ENCODE measurements at places on chromosomes 3 and 15. TPM values are rescaled to one million over a fixed set of nuclear protein-coding genes. Genes with fewer than 3 reads are reported as not detected.

DNA sequence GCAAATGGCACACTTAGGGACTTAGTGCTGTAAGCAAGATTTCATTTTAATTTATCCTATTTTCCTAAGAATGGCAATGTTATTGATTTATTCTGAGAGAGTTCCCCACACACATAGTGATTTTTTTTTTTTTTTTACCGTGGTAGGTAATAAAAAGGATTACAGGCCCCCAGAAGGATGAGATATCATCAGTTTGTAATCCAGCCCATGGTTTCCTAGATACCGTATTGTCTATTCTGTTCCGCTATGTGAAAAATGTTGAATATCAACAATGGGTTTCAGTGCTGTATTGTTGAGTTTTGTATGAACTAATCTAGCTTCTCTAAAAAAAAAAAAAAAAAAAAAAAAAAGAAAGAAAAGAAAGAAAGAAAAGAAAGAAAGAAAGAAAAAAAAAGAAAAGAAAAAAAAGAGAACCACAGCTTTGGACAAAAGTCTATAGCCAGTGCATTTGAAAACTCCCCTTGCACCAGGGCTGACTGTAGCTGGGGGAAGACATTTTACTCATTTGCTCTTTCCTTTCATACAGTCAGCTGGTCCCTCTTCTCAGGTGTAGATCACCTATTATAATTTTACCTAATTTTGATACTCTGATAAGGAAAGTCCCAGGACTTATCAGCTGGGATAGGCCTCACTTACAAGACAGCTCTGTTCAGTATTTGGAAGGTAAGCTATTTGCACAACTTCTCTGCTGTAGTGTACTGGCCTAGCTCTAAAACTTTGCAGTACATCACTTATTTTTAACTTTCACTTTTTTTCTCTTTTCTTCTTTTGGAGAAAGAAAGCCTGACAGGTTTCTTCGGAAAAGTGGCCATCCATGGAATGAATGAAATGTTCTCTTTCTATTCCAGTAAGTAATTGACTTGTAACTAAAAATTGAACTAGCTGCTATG is 101.4 kb upstream of the SOX2 start:
- no peak overlapping the region for H3K4me3 ChIP-seq
- no peak for DNase-seq
- no peaks in the 10 kb centered on the region for H3K4me1 ChIP-seq
- no peaks in the 10 kb centered on the region for H3K36me3 ChIP-seq

- peak; percentile 89 for DNase-seq
- peaks cover 87% of the 10 kb centered on the region for H3K36me3 ChIP-seq
- no peaks in the 10 kb centered on the region for H3K27me3 ChIP-seq
- no peak overlapping the region for H3K27ac ChIP-seq
Measured at GRCh38 chr3:51637941-51638471, 33.0 kb upstream of the TEX264 start.

DNA sequence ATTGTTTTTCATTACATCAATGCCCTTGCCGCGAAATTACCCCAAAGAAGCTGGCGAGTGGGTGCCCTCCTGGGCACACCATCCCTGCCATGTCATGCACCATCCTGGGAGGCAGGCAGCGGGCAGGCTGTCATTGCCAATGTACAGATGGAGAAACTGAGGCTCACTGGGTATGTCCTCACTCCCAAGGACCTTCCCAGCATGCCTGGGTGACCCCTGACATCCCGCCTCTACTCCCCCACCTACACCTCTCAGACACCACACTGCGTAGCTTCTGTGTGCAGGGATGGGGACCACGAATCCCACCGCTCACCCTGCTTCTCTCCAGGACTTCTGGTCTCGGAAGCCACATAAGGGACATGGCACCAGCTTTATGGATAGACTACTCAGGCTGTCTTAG is 41.0 kb upstream of the SLC41A3 start:
- DNase-seq = peak; percentile 28
- H3K27me3 ChIP-seq = no peaks in the 10 kb centered on the region
- no peaks in the 10 kb centered on the region for H3K4me1 ChIP-seq

- no peak overlapping the region for H3K27ac ChIP-seq
- no peaks in the 10 kb centered on the region for H3K4me1 ChIP-seq
- H3K27me3 ChIP-seq = no peaks in the 10 kb centered on the region
- no peaks in the 10 kb centered on the region for H3K36me3 ChIP-seq
Measured at GRCh38 chr3:145719114-145719513, 441.9 kb downstream of the PLOD2 start.

- H3K4me3 ChIP-seq = no peak overlapping the region
- no peak overlapping the region for H3K27ac ChIP-seq
- no peak for DNase-seq
- H3K4me1 ChIP-seq = no peaks in the 10 kb centered on the region
- no peaks in the 10 kb centered on the region for H3K36me3 ChIP-seq
Measured at GRCh38 chr15:74300057-74300795, 64.1 kb downstream of the CCDC33 start.

GRCh38 chr15:26590676-26591075 is 182.2 kb downstream of the GABRB3 start:
- DNase-seq = no peak
- peaks cover 28% of the 10 kb centered on the region for H3K36me3 ChIP-seq
- no peak overlapping the region for H3K27ac ChIP-seq
- peaks cover 10% of the 10 kb centered on the region for H3K4me1 ChIP-seq
- no peaks in the 10 kb centered on the region for H3K27me3 ChIP-seq
- no peak overlapping the region for H3K4me3 ChIP-seq

The ADGRG7 gene
- total RNA-seq = 0.63 TPM

The TERC gene
- 8.6 TPM for total RNA-seq

- H3K36me3 ChIP-seq = no peaks in the 10 kb centered on the region
- H3K27me3 ChIP-seq = no peaks in the 10 kb centered on the region
- H3K4me1 ChIP-seq = no peaks in the 10 kb centered on the region
- peak; percentile 87 for DNase-seq
- no peak overlapping the region for H3K27ac ChIP-seq
- no peak overlapping the region for H3K4me3 ChIP-seq
Measured at GRCh38 chr3:42518800-42519567, 16.5 kb downstream of the VIPR1 start.

GRCh38 chr3:69967156-69967555 is 32.4 kb upstream of the SAMMSON start:
- DNase-seq = no peak
- no peaks in the 10 kb centered on the region for H3K27me3 ChIP-seq
- no peaks in the 10 kb centered on the region for H3K4me1 ChIP-seq
- no peaks in the 10 kb centered on the region for H3K36me3 ChIP-seq

DNA sequence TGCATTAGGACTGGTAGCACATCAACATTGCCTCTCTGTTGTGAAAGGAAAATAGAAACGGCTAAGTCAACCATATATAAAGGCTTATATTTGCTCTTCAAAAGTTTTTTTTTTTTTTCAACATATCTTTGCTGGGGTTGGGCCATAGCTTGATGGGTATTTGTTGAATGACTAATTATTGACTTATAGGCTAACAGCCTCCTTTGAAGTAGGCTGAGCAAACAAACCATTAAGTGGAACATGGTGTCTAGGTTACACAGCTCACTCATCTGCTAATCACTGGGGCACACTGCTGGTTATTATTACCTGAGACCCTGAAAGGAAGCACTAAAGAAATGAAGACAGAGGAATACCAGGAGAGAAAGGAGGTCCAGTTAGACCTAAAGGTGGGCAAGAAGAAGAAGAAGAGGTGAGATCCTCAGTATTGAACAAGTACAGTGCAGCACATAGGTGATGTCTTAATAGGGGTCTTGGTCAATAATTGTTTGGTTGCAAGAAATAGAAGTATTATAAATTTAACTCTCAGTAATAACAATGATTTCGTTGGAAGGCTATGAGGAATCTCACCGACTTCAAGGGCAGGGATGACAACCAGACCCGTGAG is 139.4 kb downstream of the RPLP1 start:
- peak overlapping the region; percentile 44 for H3K4me3 ChIP-seq
- peaks cover 27% of the 10 kb centered on the region for H3K4me1 ChIP-seq
- H3K27ac ChIP-seq = no peak overlapping the region

The LRRIQ4 gene
- 0.11 TPM for total RNA-seq

The SPESP1 gene
- not detected for total RNA-seq

GRCh38 chr3:63450634-63451363 is 172.7 kb downstream of the SYNPR start:
- H3K27me3 ChIP-seq = peaks cover 25% of the 10 kb centered on the region
- no peaks in the 10 kb centered on the region for H3K36me3 ChIP-seq
- peaks cover 2% of the 10 kb centered on the region for H3K4me1 ChIP-seq
- H3K27ac ChIP-seq = no peak overlapping the region
- DNase-seq = no peak

DNA sequence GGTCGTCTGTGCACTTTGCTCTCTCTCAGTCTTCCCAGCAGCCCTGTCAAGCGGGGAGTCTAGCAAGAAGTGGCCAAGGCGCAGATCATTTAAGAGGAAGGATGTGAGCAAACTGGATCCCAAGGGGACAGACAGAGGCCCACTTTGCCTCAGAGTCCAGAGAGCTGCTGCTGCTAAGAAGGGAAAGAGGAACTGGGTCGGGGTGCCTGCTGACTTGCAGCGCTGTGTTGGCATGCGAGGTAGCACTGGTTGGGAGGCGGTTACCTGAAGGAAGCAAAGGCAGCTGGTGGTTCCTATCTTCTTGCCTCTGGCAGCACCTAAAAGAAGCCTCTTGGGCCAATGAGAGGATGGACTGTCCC is 28.1 kb downstream of the SMAD3 start:
- no peak for DNase-seq
- H3K27ac ChIP-seq = no peak overlapping the region
- no peaks in the 10 kb centered on the region for H3K27me3 ChIP-seq
- H3K4me1 ChIP-seq = peaks cover 35% of the 10 kb centered on the region
- no peak overlapping the region for H3K4me3 ChIP-seq

GRCh38 chr3:86661817-86662216 is 329.1 kb downstream of the VGLL3 start:
- H3K4me3 ChIP-seq = no peak overlapping the region
- no peaks in the 10 kb centered on the region for H3K4me1 ChIP-seq
- no peaks in the 10 kb centered on the region for H3K36me3 ChIP-seq
- H3K27ac ChIP-seq = no peak overlapping the region
- no peaks in the 10 kb centered on the region for H3K27me3 ChIP-seq

DNA sequence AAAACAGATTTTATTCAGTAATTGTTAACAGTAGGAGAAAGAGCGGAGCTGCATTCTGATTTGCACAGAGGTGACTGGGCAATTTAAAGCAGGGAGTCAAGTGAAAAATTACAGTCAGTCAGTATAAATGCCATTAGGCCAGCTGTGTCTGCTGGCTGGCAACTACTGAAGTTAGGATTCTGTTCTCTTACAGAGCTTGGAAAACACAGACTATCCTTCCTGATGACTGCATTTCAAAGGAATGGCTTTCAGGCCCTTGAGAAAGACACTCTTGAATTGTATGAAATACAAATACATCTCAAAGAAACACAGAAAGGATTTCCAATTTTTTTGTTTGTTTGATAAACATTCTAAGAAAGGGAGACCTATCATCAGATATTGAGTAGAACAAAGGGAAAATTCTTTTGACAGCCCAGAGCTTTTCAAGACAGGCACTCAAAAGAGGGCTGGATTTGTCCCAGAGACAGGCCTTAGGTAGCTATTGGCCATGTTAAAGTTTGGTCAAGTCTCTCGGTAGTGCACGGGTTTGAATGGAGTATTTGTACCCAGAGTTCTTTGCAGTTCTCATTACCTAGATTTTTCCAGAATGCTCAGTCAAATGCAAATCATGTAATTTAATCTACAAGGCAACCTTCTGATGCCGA is 551.2 kb upstream of the CCDC54 start:
- no peaks in the 10 kb centered on the region for H3K36me3 ChIP-seq
- H3K27me3 ChIP-seq = no peaks in the 10 kb centered on the region
- no peak overlapping the region for H3K4me3 ChIP-seq
- peak overlapping the region; percentile 5 for H3K27ac ChIP-seq
- no peak for DNase-seq
- peaks cover 16% of the 10 kb centered on the region for H3K4me1 ChIP-seq

The FBXW12 gene
- 0.55 TPM for total RNA-seq

GRCh38 chr3:185943760-185944106 is 5.9 kb upstream of the TRA2B start:
- no peak for DNase-seq
- H3K27me3 ChIP-seq = no peaks in the 10 kb centered on the region
- no peaks in the 10 kb centered on the region for H3K36me3 ChIP-seq
- no peak overlapping the region for H3K4me3 ChIP-seq
- H3K4me1 ChIP-seq = peaks cover 3% of the 10 kb centered on the region

DNA sequence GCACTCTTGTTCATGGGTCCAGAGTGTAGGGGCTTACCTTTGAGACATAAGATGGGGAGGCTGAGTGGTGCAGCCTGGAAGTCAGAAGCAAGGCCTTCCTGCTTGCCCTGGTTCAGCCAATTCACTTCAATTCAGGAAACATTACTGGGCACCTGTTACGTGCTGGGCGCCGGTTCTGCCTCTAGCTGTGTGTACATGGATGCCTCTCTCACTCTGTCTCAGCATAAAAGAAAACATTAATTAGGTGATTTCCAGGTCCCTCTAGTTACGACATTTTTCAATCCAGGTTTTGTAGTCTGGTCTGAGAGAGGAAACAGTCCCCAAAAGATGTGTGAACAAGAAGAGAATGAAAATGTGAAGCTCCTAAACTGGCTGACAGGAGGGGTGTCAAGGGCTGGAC is 1.2 kb downstream of the RTP1 start:
- DNase-seq = no peak
- H3K27ac ChIP-seq = no peak overlapping the region
- no peak overlapping the region for H3K4me3 ChIP-seq
- H3K27me3 ChIP-seq = no peaks in the 10 kb centered on the region
- H3K36me3 ChIP-seq = no peaks in the 10 kb centered on the region

DNA sequence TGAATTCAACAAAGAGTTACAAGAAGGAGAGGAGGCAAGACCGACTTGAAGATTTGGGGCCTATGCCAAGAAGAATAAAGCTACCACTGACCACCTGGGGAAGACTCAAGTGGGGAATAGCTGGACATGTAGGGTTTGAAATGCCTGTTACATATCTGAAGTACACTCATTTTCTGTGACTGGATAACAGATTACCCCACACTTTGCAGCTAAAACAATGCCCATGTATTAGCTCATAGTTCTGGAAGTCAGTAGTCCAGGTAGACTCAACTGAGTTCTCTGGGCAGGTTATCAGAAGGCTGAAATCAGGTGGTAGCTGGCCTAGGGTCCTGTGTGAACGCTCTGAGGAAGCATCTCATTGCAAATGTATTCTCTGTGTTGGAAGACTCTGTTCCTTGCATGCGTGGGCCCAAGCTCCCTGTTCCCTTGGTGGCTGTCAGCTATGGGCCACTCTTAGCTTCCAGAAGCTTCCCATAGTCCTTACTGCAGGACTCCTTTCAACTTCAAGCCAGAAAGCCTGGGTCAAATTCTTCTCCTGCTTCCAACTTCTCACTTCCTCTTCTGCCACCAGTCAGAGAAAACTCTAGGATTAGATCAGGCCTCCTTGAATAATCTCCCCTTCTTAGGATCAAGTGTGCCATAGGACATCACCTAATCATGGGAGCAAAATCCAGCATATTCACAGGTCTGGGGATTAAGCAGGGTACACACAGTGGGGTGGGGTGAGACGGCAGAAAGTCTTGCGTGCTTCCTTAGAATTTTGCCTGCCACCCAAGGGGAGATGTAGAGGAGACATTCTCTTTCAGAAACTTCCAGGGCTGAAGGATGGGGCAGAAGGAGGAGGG is 187.8 kb downstream of the SHQ1 start:
- no peaks in the 10 kb centered on the region for H3K27me3 ChIP-seq
- no peaks in the 10 kb centered on the region for H3K36me3 ChIP-seq
- no peaks in the 10 kb centered on the region for H3K4me1 ChIP-seq
- DNase-seq = no peak

GRCh38 chr15:70586241-70586640 is 177.1 kb downstream of the UACA start:
- peaks cover 10% of the 10 kb centered on the region for H3K27me3 ChIP-seq
- no peak overlapping the region for H3K4me3 ChIP-seq
- peaks cover 6% of the 10 kb centered on the region for H3K4me1 ChIP-seq
- no peak overlapping the region for H3K27ac ChIP-seq
- H3K36me3 ChIP-seq = no peaks in the 10 kb centered on the region

GRCh38 chr15:78981532-78982313 is 36.9 kb upstream of the CTSH start:
- H3K27ac ChIP-seq = no peak overlapping the region
- H3K36me3 ChIP-seq = no peaks in the 10 kb centered on the region
- no peaks in the 10 kb centered on the region for H3K4me1 ChIP-seq
- no peak overlapping the region for H3K4me3 ChIP-seq

Measured in endodermal cell (in vitro differentiated cells).